ENCODE measurements at places on chromosomes 16 and 17.
A peak's percentile ranks its signal among the peaks of the same experiment; 100 is the strongest.

DNA sequence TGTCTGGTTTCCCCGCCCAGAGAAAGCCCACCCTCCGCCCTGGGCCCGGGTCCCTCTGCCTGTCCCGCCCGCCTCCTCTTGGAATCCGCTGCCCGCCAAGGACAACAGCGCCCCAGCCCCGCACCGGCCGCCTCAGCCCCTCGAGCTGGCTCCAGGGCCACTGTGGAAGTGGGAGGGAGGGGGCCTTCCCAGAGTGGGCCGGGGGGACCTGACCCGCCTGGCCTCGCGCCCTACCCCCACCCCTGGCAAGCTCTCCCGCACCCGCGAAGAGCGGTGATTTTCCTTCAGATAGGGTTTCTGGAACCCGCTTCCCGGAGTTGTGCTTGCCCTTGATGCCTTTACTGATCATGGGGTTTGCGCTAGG, 2.3 kb upstream of the CBX8 start:
- H3K36me3 ChIP-seq: peaks cover 3% of the 10 kb centered on the region
- H3K4me3 ChIP-seq: no peak overlapping the region
- peaks cover 59% of the 10 kb centered on the region for H3K27me3 ChIP-seq

DNA sequence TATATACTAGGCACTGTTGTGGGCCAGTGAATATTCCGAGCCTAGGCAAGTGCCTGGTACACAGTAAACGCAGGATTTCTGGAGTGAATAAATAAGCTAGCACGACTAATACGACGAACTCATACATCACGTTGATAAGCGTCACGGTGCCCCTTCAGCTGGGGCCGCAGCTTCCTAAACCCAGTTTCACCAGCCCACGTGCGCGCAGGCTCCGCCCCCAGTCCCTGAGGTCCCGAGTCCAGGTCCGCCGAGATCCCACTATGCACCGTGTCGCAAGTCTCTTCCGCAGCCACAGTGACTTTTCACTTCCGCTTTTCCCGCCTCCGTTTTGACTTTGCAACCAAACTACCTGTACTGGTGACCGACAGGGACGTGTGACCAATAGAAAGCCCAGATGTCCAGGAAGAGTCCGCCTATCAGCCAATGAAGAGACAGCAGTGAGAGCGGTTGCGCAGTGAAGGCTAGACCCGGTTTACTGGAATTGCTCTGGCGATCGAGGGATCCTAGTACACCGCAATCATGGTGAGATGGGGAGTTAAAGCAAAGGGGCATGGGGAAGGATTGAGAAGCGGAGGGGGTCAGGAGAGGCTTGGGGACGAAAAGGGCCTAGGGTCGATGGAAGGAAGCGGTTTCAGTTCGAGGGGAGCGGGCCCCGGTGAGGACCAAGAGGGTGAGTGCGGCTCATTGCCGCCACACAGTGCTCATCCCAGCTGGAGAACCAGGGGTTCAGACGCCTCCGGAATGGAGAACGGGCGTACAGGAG, at the start of gene PSMB3:
Gene PSMB3, plus strand, starts transcription at position 434 of the 763 bp plus-strand sequence. Its CDS starts 86 bp downstream, at position 520.
- H3K27ac ChIP-seq: peak within 1 kb of the TSS; percentile 83
- no peaks in the 10 kb centered on the region for H3K27me3 ChIP-seq
- peaks cover 13% of the 10 kb centered on the region for H3K36me3 ChIP-seq
- peak within 1 kb of the TSS; percentile 72 for H3K4me3 ChIP-seq

DNA sequence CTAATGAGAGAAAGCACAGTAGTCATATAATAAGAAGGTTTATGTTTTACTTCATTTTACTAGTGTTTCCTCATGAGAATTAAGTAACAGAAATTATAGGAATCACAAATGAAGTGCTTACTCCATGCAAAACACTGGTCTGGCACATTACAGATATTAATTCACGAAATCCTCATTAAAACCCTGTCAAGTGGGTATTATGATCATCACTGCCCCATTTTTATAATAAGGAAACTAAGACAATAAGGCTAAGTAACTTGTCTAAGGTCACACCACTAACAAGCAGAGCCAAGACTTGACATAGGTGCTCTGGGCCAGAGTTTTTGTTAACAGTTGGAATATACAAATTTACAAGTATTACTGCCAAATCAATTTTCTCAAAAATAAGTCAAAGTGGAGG, 83.0 kb downstream of the KANSL1 start:
- no peaks in the 10 kb centered on the region for H3K4me1 ChIP-seq
- DNase-seq: no peak
- H3K36me3 ChIP-seq: no peaks in the 10 kb centered on the region
- no peak overlapping the region for H3K27ac ChIP-seq
- H3K27me3 ChIP-seq: no peaks in the 10 kb centered on the region
- no peak overlapping the region for H3K4me3 ChIP-seq

GRCh38 chr16:48500981-48501380, 109.0 kb downstream of the N4BP1 start:
- no peak for DNase-seq
- no peak overlapping the region for H3K4me3 ChIP-seq
- no peaks in the 10 kb centered on the region for H3K27me3 ChIP-seq
- H3K27ac ChIP-seq: no peak overlapping the region
- H3K4me1 ChIP-seq: peaks cover 8% of the 10 kb centered on the region

DNA sequence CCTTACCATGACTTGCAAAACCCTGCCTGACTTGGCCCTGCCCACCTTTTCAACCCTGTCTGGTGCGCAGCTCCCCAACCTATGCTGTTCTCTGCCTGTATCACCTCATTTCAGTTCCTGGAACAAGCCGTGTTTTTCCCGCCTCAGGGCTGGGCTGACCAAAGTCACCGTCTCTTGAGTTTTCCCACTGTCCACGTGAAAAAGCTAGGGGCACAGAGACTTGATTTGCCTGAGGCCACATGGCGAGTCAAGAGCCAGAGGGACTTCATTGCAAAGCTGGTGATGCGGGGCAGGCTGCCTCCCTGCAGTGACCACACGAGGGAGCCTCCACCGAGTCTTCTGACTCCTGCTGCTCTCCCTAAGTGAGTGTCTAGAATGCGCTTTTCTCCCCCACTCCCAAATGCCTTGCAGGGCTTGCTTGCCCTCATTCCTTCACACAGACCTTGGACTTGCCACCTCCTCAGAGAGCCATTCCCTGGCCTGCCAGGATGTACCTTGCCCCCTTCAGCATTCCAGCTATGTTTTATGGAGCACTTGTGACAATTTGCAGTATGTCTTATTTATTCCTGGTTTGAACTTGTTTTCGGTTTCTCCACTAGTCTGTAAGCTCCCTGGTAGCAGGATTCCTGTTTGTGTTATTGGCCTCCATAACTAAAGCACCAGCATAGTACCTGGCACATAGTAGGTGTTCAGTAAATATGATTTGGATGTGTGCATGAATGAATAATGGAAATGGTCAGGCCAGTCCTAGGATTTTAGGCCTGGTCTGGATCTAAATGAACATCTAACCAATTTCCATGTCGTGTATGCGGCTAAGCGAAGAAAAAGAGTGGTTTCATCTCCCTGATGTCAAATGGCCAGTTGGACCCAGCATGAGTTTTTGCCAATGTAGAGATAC, 252.3 kb downstream of the SNX29 start:
- DNase-seq: peak; percentile 62
- no peaks in the 10 kb centered on the region for H3K27me3 ChIP-seq
- no peak overlapping the region for H3K4me3 ChIP-seq

GRCh38 chr17:2022647-2023240, 2.4 kb downstream of the RTN4RL1 start:
- no peaks in the 10 kb centered on the region for H3K36me3 ChIP-seq
- no peak overlapping the region for H3K27ac ChIP-seq
- peaks cover 13% of the 10 kb centered on the region for H3K27me3 ChIP-seq

DNA sequence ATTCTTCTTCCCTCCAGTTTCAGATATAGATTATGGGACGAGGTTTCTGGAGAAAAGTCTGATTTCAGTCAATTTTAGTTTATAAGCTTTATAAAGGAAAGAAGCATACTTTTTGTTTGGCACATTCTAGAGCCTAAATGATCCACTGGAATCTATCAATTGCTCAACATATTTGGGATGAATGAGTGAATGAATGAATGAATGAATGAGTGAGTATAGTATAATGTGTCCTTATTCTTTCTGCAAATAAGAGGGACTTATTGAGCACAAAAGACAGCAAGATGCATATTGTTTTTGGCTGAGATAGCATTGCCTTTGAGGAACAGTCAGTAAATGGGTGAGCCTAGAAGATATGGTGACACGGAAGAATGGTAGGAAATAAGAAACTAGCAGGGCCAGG, 245.4 kb downstream of the SHISA9 start:
- no peak for DNase-seq
- H3K27me3 ChIP-seq: no peaks in the 10 kb centered on the region
- no peaks in the 10 kb centered on the region for H3K36me3 ChIP-seq
- H3K27ac ChIP-seq: no peak overlapping the region
- H3K4me1 ChIP-seq: no peaks in the 10 kb centered on the region

DNA sequence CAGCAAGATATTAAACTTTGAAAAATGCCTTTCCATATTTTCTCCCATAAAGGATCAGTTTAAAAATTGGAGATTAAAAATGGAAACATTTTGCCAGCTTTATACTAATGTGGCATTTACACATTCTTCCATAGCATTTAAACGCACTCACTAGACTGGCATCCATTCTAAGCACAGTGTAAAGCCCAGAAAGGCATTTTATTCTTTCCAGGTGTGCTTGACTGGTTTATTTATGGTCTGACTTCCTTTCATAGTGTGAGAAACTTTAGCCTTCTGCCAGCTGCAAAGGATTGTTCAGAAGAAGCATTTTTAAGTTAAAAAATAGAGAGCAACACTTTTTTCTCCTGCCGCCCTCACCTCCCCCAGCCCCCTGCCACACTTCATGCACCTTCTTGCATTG, 271.7 kb upstream of the PSMD7 start:
- H3K27ac ChIP-seq: no peak overlapping the region
- H3K4me1 ChIP-seq: no peaks in the 10 kb centered on the region
- H3K36me3 ChIP-seq: no peaks in the 10 kb centered on the region
- no peak overlapping the region for H3K4me3 ChIP-seq
- H3K27me3 ChIP-seq: no peaks in the 10 kb centered on the region

- peaks cover 36% of the 10 kb centered on the region for H3K36me3 ChIP-seq
- no peaks in the 10 kb centered on the region for H3K27me3 ChIP-seq
- H3K4me1 ChIP-seq: peaks cover 14% of the 10 kb centered on the region
These were observed 774 bp downstream of the ENGASE start for GRCh38 chr17:79075446-79075750.
